ENCODE measurements at places on chromosomes 11 and 22.

GRCh38 chr11:114340311-114341131 is 44.3 kb downstream of the NNMT start:
- peak; percentile 32 for DNase-seq

- DNase-seq = no peak
These were observed 2.8 kb upstream of the LIF start for GRCh38 chr22:30249049-30250038.

DNA sequence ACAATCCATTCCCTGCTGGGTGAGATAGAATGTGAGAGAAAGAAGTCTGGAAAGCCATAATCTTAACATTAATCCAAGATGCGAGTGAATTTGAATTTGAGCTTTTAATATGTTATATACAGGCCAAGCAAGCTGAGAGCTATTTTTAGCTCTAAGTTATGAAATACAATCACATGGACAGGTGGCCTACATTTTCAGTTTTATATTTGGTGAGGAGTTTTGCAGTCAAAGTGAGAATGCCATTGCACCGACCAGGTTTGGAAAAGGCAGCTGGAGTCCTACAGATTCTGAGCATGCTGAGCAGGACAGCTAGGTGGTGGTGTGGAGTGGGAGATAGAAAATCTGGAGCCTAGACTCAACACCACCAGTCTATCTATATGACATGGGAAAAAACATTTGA is 12.0 kb downstream of the OR5B21 start:
- no peak for DNase-seq

DNA sequence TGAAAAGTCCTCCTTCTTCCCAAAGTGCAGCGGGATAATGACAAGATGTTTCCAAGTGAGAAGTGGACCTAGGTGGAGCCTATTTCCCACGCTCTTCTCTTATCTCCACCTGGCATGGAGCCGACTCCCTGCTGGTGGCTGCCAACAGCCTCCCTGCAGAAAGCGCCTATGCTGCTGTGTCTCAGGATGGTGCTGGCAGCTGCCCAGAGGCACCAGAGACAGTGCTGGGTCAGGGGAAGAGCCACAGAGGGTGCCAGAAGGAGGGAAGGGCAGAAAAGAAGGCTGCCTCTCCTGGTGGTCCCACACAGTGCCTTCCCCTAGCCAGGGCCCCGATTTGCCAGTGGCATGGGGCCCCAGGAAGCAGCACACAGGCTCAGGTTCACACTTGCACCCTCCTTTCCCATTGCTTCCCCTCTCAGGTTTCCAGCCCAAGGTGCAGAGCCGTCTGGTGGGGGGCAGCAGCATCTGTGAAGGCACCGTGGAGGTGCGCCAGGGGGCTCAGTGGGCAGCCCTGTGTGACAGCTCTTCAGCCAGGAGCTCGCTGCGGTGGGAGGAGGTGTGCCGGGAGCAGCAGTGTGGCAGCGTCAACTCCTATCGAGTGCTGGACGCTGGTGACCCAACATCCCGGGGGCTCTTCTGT is 19.0 kb downstream of the CD5 start:
- DNase-seq = no peak

DNA sequence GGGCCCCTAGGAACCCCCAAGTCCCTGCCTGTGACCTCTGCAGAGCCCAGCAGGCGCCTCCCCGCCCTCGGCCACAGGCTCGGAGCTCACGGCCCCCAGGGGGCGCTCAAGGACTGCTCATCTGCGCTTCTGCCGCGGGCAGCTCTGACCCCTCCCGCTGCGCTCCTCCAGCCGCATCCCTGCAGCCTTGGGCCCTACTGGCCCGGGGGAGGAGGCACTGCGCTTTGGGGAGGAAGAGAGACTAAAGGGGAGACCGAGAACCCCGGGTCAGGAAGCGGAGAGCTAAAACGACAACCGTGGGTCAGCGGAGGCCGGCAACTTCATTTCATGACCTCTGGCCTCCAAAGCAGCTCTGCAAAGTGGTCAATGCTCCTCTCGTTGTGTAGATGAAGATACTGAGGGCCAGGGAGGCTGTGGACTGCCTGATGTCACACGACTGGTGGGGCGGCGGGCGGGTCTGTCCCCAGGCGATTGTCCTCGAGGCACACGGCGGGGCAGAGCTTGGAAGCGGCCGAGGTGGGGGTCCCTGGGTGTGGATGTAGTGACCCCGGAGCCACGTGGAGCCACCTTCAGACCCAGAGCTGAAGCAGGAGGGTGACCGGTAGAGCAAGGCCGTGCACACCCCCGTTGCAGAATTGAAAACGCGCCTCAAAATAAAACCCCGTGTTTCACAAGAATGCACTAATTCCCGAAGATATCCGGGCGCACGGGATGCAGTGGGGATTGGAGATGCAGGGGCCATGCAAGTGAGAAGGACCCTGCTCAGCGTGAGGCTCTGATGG is 2.7 kb upstream of the KRTAP5-6 start:
- DNase-seq = peak; percentile 80

- no peak for DNase-seq
These were observed 4.7 kb downstream of the C11orf87 start for GRCh38 chr11:109426442-109427240.

GRCh38 chr11:12200279-12200990 is 90.0 kb downstream of the MICAL2 start:
- no peak for DNase-seq

- DNase-seq = no peak
These were observed 890.5 kb downstream of the JRKL start for GRCh38 chr11:97280347-97280746.

DNA sequence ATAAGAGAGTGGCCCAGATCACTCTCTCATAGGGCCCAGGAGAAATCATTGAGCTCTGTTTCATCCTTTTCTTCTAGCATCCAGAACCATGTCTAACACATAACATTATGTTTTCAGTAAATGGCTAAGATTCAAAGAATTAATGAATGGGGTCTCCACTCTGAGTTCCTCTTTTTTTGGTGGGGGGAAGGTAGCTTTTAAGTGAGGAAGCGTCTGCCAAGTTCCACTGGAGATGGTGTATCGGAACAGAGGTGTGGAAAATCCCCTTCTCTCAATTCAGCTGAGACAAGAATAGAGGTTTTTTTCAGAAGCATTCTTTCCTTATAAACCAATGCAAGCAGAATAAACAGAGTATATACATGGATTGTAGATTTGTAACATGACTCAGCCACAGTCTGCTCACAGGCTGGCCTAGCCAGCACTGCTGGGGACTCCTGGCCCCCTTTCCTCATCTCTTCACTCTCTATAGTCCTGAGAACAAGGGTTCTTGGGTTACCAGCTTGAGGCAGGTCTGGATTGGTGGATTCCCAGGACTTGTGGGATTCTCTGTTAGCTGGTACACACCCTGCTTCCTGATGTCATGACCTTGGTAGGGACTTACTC is 97.2 kb downstream of the TRAF6 start:
- DNase-seq = no peak

- DNase-seq = no peak
These were observed 419.7 kb upstream of the CNTN5 start for GRCh38 chr11:98600786-98601773.

DNA sequence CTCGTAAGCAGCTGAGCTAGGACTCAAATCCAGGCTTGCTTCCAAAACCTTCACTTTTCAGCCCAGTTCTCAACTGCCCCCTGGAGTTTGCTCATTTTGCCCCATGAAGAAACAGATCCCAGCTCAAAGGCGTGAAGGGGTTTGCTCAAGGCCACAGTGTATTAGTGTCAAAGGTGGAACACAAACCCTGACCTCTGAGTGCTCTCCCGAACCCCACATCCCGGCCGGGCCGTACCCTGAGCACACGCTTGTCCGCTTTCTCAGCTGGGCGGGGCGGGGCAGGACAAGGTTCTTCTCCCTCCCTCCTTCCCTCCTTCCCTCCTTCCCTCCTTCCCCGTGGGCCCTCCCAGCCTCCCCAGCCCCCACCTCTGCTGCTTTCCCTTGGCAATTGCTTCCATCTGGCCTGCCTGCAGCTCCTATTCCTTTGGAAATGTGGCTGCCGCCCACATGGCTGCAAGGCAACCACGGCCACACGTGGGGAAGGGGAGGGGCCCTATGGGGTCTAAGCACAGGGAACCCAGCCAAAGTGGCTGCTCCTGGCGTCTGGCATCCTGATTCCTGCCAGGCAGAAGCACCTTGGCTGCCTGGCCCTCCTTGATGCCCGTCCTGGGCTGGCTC is 4.1 kb downstream of the ST3GAL4 start:
- peak; percentile 65 for DNase-seq

DNA sequence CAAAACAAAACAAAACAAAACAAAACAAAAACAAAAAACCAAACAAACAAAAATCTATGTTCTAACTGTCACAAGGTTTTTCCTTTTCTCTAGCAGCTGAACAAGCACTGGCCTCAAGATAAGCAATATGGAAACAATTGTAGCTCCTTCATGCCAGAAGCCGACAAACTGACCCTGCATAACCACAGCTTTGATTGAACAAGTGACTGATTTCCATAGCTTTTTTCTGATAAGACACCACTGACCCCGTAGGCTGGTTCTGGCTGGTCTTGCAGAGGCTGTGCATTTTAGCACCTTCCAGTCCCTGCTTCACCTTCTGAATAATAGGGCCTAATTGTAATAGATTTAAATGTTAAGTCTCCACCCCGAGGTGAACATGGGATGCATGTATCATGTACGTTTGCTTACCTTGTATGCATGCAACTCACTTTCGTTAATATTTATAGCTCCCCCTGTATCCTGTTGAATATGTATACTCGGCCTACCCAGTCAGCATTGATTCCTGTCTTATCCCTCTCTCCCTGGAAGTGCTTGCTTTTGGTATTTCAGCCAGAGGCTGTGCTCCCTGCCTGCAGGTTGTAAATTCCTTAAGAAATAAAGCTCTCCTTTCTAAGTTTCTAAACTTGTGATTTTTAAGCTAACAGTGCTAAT is 49.6 kb downstream of the CNTF start:
- DNase-seq = no peak
